ENCODE measurements at places on chromosomes 4 and X. TPM values are rescaled to one million over a fixed set of nuclear protein-coding genes. Genes with fewer than 3 reads are reported as not detected.

The ERVMER34-1 gene
- total RNA-seq = 0.07 TPM

The MAGEC1 gene
- not detected for total RNA-seq

DNA sequence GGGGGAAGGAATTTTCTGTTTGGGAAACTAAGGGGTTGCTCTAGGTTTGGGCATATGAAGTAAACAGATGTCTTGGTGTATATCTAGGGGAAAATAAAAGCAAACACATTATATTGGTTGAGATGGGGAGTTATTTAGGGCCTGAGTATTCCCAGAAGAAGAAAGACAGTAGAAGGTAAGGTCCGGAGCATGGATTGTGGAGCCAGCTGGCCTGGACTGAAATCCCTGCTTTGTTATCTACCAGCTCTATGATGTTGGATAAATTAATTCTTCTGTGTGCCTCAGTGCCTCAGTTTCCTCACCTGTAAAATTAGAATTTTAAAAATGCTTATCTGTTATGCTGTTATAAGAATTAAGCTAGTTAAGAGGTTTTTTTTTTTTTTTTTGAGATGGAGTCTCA is 272.3 kb upstream of the RPS6KA3 start:
- peaks cover 3% of the 10 kb centered on the region for H3K36me3 ChIP-seq
- no peak overlapping the region for H3K4me3 ChIP-seq
- DNase-seq = no peak
- no peaks in the 10 kb centered on the region for H3K4me1 ChIP-seq

DNA sequence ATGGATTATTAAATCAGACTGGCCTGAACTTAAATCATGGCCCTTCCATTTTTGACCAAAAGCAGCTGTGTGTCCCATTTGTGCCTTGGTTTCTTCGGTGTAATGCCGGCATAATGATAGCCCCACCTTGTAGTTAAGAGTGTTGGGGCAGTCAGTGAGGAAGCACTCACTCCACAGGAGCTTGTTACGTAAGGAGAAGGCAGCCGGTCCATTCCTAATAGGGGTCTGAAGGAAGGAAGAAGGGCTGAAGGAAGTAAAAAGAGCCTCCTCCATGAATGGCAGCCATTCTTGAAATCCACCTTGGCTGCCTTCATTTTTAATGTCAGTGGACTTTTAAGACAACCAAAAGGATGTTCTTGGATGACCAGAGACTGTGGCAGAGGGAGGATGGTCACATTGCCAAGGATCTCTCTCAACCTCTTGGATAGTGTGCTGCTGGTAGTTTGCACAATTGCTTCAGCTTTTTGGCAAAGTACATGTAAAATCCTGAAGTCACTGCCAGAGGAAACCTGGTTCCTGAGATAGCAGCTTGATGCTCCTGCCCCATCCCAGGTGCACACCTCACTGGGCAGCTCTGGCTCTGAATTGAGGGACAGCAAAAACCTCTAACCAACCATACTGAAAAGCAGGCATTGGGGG is 113.5 kb downstream of the PTTG2 start:
- no peak overlapping the region for H3K4me3 ChIP-seq
- no peak for DNase-seq
- H3K27me3 ChIP-seq = no peaks in the 10 kb centered on the region
- peaks cover 23% of the 10 kb centered on the region for H3K36me3 ChIP-seq
